ENCODE measurements at places on chromosomes 4 and X.

DNA sequence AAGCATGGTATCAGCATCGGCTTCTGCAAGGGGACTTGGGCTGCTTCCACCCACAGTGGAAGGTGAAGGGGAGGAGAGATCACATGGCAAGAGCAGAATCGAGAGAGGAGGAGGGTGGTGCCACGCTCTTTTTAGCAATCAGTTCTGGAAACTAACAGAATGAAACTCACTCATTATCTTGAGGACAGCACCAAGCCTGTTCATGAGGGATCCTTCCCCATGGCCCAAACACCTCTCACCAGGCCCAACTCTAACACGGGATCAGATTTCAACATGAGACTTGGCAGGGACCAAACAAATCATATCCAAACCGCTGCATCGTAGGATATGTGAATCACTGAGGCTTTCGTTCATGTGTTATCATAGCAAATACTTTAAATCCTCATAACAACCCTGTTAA lies 125.5 kb downstream of the GPC3 start:
- no peak for DNase-seq

GRCh38 chr4:6641164-6641970 lies 882 bp downstream of the MRFAP1 start:
- peak; percentile 56 for DNase-seq

DNA sequence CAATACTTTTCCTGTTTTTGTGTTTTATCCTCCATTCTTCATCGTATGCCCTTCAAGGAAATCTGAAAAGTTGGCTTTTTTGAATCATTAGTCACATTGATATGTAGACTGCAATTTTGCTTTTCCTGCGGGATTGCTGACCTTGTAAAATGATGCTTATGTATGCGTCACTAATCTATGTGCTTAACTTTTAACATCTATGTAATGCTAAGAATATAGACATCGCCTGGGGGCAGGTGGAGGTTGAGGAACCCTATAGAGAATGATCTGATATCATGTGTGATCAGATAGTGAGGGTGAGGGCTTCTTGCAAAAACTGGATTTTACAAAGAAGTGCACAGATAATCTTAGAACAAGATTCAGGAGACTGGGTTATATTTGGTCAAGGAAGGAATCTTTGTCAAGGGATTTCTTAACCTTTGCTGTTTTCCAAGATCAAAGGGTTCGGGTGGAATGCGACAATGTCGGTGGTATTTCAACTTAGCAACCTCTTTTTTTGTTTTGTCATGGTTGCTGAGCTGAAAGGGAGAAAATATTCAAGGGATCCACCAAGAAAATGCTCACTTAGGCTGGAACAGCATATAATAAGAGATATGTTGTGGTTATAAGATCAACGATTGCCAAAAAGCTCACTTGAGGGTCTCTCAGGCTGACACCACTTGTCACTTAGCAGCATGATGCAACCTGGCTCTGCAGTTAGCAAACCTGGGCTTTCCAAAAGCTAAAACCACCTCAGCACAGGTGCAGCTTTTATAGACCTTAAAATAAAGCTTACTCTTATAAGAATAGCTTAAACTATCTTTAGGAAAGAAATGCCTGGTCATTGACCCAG lies 70.6 kb upstream of the PUDP start:
- no peak for DNase-seq

GRCh38 chr4:89551191-89551590 lies 243.6 kb upstream of the GPRIN3 start:
- no peak for DNase-seq

All from activated naive CD4-positive, alpha-beta T cell treated with anti-CD3 and anti-CD28 coated beads for 36 hours (primary cell).